Panc1 (cell line): ENCODE measurements at places on chromosomes 2 and 18. TPM values are rescaled to one million over a fixed set of nuclear protein-coding genes. Genes with fewer than 3 reads are reported as not detected.

Gene GPR35
- 1.3 TPM for total RNA-seq

Gene DNAJC27
- total RNA-seq = 4.9 TPM

Gene ZAP70
- total RNA-seq = 0.54 TPM

Gene SAG
- not detected for total RNA-seq

Gene CNRIP1
- total RNA-seq = not detected

Gene CPO
- not detected for total RNA-seq

Gene KANSL1L
- total RNA-seq = 10.5 TPM
